Hindlimb muscle (tissue), 1 donor: ENCODE measurements at places on chromosomes 11 and 22. TPM values are rescaled to one million over a fixed set of nuclear protein-coding genes. Genes with fewer than 3 reads are reported as not detected.

DNA sequence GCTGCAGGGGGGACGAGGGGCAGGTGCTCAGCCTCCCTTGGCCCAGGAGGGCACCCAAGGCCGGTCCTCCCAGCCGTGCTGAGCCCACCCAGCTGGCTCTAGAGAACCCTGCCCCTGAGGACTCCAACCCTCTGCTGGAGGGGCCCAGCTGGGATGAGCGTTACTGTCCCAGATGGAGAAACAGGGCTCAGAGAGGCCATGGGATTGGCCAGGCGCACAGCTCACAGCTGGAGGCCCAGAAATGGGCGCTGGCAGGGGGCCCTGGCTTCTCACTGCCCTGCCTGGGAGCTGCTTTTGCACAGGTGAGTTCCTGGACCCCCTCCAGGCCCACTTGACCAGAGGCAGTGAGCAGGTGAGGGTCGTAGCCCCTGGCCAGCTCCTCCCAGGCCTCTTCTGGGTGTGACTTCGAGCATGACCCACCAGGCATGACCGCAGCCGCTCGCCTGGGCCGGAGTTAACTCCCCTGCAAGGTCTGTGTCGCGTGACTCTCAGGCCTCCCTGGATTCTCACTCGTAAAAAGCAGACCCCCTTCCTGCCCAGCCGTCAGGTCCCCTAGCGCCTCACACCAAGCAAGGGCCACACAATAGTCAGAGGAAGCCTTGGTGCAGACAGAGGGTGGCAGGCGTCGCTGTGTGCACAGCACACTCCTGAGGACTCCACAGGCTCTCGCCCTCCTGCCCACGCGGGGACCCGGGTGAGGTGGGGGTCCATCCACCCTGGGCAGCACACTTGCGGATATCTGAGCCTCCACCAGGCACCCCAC lies 19.7 kb upstream of the IL17REL start:
- no peak for DNase-seq

DNA sequence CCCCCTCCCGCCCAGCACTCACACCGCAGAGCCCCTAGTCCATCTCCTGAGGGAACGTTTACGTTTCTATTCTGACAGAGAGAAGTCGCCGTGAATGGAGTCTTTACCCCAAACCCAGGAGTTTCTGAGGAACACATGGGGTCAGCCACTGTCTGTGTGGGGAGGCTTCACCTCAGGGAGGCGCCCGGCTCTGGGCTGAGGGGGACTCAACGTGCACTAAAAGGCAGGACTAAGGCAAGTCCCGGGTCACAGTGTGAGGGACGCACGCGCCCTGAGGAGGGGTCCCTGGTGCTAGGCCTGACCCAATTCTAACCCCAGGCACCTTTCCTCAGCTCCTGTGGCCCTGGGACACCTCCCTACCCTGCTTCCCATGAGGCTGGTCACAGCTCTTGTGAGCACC lies 32.5 kb upstream of the IGLL5 start:
- no peak for DNase-seq

The P4HA3 gene
- 2.2 TPM for polyA plus RNA-seq

DNA sequence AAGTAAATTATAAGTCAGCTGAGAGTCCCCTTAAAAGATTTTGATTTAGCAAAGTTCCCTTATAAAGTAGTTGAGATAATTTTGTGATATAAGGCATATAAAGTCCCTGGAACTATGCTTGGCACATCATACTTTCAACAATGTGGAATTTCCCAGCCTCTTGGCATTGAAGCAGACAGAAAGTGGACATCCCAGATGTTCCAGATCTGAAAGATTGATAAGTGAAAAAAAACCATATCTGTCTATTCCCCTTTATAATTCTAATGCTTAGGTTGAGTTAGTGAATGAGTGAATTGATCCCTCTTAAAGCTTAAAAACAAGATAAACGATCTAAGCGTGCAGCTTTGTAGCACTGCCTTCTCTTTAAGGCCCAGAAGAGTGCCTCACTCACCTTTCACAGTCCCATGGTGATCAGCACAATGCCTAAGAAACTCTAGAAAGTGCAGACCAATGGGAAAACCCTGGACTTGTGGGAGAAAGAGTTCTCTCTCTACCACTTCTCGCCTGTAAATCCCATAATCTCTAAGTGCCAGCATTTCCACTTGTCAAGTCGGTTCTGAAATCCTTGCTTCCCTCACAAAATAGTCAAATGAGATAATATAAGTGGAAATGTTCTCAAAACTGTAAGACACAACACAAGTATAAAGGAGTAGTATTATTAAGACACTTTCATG lies 17.8 kb downstream of the FIBIN start:
- no peak for DNase-seq

The LYVE1 gene
- polyA plus RNA-seq = 55.4 TPM

DNA sequence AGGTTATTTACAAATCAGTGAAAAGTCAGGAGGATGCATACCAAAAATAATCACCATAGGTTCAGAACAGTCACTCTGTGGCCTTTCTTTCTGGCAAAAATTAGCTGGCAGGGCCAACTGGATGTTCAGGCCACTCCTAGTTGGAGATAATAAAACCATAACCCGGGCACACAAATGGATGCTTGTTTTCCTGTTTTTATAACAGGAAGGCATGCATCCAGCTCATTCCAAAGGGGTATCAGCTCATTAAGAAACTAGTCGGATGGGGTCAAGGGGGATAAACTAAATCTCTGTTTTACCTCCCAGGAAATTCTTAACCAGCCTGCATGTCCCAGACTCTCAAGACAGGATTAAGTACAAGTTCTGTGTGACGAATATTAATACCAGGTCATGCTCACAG lies 81.0 kb downstream of the FBXO7 start:
- DNase-seq = no peak

GRCh38 chr11:78213526-78214330 lies 25.0 kb downstream of the USP35 start:
- no peak for DNase-seq

GRCh38 chr11:131874070-131874469 lies 503.7 kb downstream of the NTM start:
- no peak for DNase-seq

The ENTHD1 gene
- polyA plus RNA-seq = not detected

The CYB5R3 gene
- 189 TPM for polyA plus RNA-seq
